ENCODE measurements at places on chromosomes 7 and 10.

DNA sequence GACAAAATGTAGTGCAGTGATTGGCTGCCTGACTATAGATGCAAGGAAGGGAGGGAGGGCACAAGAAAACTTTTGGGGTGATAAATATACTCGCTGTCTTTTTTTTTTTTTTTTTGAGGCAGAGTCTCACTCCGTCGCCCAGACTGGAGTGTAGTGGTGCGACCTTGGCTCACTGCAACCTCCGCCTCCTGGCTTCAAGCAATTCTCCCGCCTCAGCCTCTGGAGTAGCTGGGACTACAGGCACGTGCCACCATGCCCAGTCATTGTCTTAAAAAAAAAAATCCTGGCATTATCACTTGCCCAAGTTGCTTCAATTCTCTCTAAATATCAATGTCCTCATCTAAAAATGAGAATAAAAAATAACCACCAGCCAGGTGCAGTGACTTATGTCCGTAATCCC is 7.6 kb upstream of the FZD9 start:
- no peak for DNase-seq

- no peak for DNase-seq
Measured at GRCh38 chr7:103079836-103080235, 4.9 kb downstream of the ARMC10 start.

DNA sequence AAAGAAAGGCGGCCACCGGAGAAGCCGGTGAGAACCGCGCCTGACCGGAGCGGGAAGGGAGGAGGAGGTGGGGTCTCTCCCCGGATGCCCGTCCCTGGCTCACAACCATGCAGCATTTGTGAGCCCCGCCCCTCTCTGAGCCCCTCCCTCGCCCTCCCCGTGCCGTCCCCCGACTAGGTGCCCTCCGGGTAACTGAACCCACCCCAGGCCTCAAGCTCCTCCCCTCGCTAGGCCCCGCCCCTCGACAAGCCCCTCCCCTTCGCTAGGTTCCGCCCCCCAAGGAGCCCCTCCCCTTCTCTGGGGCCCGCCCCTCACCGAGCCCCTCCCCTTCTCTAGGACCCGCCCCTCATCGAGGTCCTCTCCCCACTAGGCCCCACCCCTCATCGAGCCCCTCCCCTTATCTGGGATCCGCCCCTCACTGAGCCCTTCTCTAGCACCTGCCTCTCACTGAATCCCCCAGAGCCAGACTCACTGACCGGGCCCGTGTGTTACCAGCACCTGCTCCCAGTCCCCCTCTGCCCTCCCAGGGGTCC is 42.2 kb upstream of the HSPB1 start:
- peak; percentile 92 for DNase-seq

DNA sequence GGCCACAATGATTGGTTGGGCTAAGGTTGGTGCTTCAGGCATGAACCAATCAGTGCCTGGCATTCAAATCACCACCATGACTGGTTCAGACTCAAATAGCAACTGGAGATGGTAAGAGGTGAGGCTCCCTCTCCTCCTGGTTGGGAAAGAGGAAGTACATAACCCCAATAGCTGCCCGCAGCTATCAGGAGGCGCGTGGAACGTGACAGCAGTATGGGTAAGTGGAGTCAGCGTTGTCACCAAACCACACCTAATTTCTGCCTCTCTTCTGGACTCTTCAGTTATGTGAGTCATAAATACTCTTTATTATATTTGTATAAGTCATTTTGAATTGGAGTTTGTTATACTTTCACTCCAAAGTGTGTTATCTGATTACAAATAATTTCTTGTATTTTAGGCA is 17.9 kb upstream of the ITGA8 start:
- no peak for DNase-seq

GRCh38 chr7:155489158-155489840 is 31.4 kb downstream of the EN2 start:
- no peak for DNase-seq

GRCh38 chr7:37923996-37924395 is 3.6 kb downstream of the EPDR1 start:
- DNase-seq = no peak

DNA sequence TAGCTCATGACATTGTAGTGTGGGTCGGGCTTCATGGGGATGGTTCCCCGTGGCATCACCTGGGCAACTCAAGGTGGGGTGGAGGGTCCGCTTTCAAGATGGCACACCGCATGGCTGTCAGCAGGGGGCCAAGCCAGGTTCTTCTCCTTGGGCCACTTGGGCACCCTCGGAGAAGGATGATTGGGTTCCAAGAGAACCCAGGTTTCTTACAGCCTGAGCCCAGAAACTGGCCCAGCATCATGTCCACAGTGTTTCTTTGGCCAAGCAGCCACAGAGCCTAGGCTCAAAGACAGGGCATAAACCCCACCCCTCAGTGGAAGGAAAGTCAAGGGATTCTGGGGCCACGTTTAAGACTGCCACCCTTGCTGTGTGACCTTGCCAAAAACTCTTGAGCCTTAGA is 110.6 kb downstream of the PTPN20 start:
- DNase-seq = no peak

Measured in neuronal stem cell (in vitro differentiated cells).